Pancreas (tissue), 10 donors: ENCODE measurements at places on chromosomes 6 and 20. TPM values are rescaled to one million over a fixed set of nuclear protein-coding genes. Genes with fewer than 3 reads are reported as not detected.

DNA sequence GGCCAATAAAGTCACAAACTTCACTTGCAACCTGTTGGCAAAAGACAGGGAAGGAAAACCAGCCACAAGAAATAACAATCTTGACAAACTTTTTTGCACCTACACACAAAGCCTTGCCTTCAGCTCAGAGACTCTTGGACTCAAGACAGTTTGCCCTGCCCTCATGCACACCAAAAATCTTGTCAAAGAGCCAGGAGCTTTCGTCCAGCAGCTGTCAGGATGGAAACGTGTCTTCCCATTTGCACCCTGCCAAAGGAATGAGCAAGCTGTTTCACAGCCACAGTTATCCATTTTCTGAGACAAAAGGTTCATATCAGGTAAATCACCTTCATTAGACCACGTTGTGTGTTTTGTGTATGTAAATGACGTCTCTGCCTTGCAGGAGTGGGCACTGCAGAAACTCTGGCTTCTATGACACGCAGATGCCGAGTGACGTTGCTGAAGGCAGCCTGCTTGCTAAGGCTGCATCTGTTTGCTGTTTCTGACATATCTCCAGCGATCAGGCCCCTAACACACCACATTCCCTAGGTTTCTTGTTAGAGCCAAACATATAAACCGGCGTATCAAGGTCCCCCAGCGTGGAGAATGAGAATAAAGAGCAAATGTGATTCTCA lies 193.4 kb downstream of the SYNDIG1 start:
- DNase-seq, result no peak

- DNase-seq, result no peak
Measured at GRCh38 chr20:11867291-11867919, 50.3 kb upstream of the BTBD3 start.

GRCh38 chr6:2876210-2877056 lies 26.7 kb downstream of the SERPINB9 start:
- peak; percentile 63 for DNase-seq

DNA sequence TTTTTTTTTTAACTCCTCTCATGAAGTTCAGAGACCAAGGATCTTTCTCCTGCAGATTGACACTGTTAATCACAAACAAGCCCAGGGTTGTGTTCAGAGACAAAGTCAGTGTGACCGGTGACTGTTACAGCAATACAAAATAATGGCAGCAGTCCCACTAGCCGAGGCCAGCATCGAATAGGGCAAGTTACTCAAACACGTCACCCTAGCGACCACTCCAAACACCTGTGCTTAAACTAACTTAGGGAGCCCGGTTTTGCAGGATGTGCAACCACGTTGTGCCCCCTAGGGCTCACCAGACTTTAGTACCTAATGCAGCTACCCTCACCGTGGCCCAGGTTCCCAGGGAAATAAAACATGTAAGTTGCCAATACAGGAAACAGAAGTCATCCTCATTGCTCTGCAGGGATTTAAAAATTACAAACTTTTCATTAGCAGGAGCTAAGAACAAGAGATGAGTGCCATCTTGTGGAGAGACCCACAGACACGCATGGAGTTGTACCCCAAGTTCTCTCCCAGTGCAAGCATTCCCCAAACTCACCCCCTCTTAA lies 38.1 kb downstream of the FAM50B start:
- no peak for DNase-seq

- DNase-seq, result no peak
Measured at GRCh38 chr6:5388326-5388725, 127.0 kb downstream of the FARS2 start.

DNA sequence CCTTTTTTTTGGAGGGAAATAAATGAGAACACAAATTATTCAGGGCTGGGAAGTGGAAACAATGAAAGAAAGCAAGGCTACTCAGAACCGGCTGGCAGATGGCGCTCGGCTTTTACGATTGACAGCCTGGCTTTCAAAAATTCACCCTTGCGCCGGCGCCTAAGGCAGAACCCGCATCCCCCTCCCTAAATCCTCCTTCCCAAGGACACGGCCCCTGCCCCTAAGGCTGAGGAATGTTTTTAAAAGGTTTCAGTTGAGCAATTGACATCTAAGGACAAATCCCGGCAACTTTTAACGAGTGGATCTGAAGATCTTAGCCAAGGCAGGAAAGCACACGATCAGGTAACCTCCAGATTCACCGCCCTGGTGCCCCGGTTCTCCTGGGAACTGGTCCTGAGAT lies 16.3 kb downstream of the GNAS start:
- DNase-seq, result no peak

GRCh38 chr20:42531508-42531961 lies 658.2 kb downstream of the PTPRT start:
- peak; percentile 5 for DNase-seq

- DNase-seq, result no peak
Measured at GRCh38 chr6:36000451-36000850, 24.0 kb downstream of the SLC26A8 start.

DNA sequence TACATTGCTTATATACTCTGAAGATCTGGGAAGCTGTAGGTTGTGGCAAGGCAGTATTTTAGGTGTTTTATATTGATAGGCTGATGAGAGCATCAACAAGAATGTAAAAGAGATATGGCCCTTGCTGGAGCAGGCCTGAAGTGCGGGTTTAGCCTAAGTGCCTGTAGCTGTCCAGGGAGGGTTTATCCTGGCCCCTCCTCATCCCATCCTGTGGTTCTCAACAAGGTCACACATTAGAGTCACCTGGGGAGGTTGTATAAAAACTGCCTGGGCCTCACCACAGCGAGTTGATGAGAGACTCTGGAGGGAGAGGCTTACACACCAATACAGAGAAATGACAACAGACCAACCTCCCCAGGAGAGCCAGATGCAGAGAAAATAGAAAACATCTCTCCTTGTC lies 48.4 kb downstream of the LYRM2 start:
- no peak for DNase-seq

- no peak for DNase-seq
Measured at GRCh38 chr6:33609528-33609927, 11.6 kb upstream of the ITPR3 start.

- DNase-seq, result peak; percentile 23
Measured at GRCh38 chr20:22462975-22463914, 121.1 kb downstream of the FOXA2 start.

DNA sequence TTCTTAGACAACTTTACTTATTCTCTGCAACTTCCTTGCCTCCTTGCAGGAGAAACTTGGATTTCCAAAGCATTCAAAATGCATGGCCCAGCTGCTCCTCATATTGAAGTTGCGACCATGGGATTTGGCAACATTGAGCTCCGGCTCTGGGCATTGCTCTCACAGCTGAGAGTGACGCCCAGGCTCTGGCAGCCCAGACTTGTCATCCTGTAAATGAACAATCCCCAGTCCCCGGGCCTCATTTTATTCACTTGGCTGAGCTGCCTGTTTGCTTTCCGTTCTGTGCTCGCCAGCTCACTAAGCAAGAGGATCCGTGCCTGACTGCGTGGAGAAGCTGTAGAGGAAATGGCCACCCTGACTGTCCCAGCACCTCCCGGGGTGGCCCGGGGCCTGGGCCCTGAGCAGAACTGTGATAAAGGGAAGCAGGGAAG lies 119.5 kb upstream of the CD93 start:
- DNase-seq, result no peak

DNA sequence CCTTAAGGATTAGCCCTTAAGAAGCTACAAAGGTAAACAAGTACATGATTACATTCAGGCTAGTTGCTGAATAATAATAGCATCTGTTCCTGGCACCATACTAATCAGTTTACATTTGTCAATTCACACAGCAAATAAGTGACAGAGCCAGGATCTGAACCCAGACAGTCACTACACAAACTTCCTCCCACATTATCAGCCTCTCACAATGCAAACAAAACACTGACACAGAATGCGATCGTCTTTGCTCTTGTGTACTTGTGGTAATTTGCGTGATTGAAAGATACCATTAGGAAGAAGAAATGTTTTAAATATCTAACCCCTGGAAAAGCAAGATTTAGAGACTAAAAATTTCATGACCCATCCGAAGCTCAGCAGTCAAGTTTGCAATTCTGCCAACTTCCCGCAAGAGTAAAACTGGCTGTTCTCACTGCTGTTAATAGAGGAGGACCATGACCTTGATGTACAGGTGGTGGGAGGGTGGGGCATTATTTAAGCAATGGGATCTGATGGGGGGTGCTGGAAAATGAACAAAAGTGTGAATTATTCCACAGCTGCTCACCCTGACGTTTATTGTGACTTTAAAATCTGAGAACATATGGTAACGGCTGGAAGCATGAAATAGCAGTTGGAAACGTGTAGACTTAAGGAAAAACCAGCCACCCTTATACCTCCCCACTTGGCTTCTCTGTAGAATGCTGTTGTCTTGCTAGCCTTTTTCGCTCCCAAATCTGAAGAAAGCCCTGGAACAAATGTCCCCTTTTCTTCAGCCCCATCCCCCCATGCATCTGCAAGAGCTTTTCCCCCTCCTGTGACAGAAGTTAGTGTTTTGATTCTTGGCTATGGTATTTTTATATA lies 95.3 kb upstream of the ARMC2 start:
- DNase-seq, result no peak

DNA sequence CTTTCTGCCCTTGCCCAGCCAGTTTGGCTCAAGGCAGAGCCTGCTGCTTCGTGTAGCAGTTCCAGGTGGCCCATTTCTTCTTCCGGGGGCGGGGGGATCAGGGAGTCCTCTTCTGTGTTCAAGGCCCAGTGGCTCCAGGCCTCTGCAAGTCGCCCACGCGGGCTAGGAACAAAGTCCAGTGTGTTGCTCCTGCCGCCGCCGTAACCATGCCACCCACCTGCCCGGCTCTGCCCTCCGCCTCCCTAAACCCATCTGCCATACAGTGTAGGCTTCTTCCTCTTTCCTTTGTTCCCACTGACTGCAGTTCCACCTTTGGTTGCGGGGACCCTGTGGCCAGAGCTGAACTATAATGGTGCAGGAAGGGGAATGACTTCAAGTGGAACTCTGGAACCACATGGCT lies 43.9 kb upstream of the SRF start:
- DNase-seq, result no peak

GRCh38 chr20:46195264-46196036 lies 77.3 kb downstream of the CD40 start:
- DNase-seq, result no peak

DNA sequence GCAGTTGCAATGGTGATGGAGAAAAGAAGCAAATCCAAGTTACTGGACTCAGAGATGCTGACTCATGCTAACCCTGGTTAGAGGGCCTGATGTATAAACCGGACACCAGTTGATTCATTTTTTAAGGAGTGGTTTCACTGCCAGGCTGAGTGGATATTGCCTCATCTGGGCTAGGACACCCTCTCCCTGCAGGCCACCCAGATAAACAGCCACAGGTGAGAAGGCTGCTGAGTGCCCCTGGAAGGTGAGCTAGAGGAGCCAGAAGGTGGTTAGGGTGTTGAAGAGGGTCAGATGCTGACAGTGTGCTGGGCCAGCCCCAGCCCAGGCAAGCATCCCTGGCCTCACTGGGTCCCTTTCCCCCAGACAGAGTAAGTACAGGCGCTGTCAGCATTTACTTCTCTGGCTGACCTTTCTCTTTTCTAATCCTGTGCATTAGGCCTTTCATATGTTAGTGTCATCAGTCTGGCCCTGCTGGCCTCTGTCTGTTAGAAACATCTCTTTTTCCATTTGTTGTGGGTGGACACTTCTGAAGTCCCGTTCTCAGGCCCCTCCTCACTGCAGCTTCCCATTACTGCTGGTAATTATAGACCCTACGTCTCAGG lies 13.5 kb downstream of the EPB41L1 start:
- no peak for DNase-seq

DNA sequence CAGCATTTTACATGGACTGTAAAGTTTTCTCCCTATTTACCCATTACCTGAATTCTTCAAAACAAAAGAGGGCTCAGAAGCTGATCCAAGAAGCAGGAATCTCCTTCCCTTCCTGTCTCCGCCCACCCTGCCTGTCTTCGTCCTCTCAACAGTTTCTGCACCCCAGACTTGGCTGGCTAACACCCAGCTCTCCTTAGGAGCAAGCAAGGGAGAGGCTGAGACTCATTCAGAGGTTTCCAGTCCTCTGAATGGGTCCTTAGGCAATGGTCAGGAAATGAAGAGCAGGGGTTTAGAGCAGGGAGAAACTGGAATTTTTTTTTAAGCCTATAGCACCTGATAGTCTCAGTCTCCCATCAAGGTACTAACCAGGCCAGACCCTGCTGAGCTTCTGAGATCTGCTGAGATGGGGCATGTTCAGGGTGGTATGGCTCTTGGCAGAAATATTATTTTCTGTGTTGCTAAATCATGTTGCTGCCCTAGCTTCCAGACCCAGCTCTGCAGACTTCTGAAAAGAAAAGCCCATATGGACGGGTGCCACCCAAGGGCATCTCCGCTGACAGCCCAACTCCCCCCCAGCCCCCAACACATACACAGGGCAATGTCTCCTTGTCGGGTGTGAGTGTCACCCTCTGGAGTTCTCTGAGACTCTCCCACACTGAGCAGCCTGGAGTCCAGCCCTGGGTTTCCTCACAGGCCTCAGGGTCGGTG lies 74.6 kb upstream of the CD93 start:
- no peak for DNase-seq

DNA sequence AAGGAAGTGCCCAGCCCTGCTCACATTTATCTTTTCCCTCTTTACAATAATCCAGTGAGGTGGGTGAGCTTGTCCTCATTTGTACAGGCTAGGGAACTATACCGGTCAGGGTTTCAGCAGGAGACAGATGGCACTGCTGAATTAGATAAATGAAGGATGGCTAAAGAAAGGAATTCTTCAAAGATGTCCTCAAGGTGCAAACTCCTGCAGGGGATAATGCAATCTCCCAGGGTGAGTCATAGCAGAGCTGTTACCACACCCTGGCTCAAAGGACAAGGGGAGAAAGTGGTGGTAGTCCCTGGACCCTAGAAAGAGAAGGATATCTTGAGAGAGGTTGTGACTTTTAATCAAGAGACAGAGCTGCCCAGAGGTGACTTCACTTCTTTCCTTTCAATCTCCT lies 66.7 kb downstream of the RFPL4B start:
- DNase-seq, result no peak

DNA sequence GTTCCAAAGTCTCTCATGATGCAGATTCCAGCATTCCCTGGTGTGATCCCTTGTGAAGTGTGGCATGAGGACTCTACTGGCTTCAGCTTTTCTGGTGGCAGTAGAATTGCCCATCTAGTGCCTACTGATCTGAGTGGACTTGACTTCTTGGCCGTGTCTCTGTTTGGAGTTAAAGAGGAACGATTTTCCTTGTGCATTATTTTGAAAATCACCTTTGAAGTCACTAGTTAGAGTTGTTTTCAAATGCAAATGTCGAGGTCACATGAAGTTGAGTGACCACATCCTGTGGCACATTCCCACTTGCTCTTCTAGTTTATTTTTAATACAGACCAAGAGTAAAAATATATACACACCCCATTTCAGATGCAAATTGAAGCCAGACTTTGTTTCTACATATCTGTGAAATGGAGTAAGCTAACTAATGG lies 270.7 kb upstream of the TAB2 start:
- no peak for DNase-seq

GRCh38 chr20:54255157-54255556 lies 47.3 kb downstream of the PFDN4 start:
- no peak for DNase-seq

Gene SIGLEC1
- polyA plus RNA-seq, result 2.5 TPM

Gene COL12A1
- polyA plus RNA-seq, result 2.0 TPM

Gene KCNK16
- polyA plus RNA-seq, result 18.7 TPM

Gene JPH2
- polyA plus RNA-seq, result 0.31 TPM

Gene RSPO4
- 0.08 TPM for polyA plus RNA-seq

Gene C20orf144
- polyA plus RNA-seq, result 0.15 TPM

Gene PRSS35
- 0.31 TPM for polyA plus RNA-seq

Gene RIPPLY2
- polyA plus RNA-seq, result 2.6 TPM
